ENCODE measurements at places on chromosomes 5 and 9.

- no peak for DNase-seq
Observed at GRCh38 chr5:91007251-91007650, 375.9 kb downstream of the ARRDC3 start.

DNA sequence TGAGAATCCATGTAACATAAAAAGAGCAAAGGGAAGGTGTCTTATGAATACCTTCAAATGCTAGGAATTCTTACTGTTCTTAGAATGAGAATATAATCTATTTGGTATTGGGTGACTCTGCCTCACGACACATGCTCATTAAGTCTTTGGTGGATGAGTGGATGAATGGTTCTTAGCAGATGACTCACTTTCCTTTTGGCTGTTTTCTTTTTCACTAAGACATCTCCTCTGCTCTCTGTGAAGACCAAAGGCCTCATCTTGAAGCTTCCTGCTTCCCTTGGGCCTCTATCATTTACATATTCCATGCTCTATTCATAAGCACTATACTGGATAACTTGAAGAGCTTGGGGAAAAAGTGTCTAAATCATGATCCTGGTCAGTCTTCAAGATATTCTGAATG, 468.1 kb downstream of the SPATA31D1 start:
- DNase-seq, result no peak

GRCh38 chr5:88760527-88760926, 122.5 kb downstream of the MEF2C start:
- DNase-seq, result no peak

- DNase-seq, result no peak
Observed at GRCh38 chr5:62206150-62206829, 99.7 kb upstream of the KIF2A start.

DNA sequence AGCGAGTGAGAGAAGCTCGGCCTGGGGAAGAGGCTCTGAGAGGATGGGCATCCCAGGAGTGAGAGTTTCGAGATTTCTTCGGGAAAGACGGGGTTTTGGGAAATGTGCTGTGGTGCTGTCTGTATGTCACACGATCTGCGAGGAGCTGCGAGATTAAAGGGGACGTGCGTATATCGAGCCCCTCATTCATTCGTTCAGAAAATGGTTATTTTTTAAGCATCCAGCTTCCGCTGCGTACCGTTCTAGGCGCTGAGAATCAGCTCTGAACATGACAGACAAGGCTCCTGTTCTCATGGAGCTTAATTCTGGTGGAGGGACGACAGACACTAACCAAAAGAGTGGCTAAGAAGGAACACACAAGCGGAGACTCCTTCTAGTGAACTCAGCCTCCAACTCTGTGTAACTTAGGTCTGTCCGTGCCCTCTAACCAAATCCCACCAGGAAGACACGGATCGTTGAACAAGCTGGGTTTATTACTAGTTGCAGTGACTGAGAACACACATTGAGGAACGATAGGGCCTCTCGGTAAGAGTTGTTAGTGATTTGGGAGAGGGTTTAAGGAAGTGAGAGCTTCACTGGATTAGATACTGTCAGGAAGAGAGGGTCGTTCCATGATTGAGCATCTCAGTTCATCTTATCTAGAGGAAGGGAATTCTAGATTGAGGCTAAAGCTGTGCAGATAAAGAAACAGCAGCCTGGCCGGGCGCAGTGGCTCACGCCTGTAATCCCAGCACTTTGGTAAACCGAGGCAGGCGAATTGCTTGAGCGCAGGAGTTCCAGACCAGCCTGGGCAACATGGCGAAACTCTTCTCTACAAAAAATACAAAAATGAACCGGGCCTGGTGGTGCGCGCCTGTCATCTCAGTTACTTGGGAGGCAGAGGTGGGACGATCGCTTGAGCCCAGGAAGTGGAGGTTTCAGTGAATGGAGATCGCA, 1.0 kb upstream of the FBXW11 start:
- peak; percentile 30 for DNase-seq

- peak; percentile 81 for DNase-seq
Observed at GRCh38 chr9:35748858-35749514, at the start of the genes GBA2 and RGP1. GBA2 (minus strand) TSS chr9:35749228; CDS start chr9:35748704, 524 bp downstream. RGP1 (plus strand) TSS chr9:35749287; CDS start chr9:35749756, 469 bp downstream.

DNA sequence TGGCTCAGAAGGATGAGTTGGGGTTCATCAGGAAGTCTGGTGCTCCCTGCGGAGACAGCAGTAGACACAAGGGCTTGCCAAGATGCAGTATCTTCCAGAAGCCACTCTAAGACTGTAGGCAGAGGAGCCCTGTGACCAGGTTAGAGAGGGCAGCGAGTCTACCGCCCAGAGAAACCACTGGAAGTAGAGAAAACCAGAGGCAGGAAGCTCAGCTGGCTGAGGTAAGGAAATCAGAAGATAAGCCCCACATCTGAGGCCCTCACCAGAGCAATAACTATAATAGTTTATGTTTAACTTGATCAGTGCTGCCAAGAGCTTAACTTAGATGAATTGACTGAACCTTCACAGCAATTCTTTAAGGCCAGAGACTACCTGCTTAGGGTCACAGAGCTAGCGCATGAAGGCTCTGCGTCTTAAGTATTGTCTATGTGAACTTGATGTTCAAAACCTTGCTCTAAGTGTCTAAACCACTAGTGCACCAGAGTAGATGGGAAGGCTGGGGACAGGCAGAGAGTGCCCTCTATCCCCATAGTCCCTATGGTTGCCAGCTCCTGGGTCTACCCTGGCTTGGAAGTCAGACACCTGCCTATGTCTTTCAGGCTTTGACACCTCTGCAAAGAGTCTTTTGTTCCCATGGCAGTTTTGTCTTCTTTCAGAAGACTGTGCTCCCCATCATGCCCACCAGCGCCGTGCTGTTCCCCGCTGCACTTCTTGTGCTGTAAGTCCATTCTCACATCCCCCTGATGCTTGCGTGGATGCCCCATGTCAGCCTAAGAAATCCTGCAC, 228.2 kb upstream of the KLF4 start:
- no peak for DNase-seq

- DNase-seq, result no peak
Observed at GRCh38 chr9:71703172-71703872, 65.0 kb downstream of the CEMIP2 start.

DNA sequence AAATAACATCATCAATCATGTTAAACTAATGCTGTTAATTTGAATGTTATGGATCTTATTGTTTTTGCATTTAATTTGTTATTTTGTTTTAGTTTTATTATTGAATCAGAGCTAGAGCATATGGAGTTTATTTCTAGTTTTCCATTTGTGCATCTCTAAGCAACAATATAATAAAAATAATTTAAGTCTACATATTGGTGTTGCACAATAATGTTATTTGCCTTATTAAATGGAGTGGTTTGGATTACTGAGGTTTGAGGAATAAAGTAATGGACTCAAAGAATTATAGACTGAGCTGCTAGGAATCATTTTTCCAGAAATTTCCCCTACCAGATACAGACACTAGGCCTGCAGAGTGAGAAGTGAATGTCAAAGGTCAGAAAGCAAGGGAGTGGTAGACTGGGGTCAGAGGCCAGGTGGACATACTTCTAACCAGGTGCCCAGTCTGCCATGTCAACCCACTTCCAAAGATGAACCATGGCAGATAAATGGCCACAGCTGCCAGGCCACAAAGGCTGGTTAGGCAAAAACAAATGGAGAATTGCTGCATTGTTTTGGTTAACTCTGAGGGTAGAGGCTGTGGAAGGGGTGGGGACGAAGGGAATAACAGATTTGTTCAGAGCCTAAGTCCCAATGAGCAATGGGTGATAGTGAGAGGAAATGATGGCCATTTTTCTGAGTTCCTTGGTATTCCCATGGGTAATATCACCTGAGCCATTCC, 113.1 kb downstream of the FBXL7 start:
- no peak for DNase-seq

GRCh38 chr9:131029574-131029952, 20.6 kb downstream of the LAMC3 start:
- DNase-seq, result no peak

- no peak for DNase-seq
Observed at GRCh38 chr5:171023508-171023907, 161.7 kb downstream of the RANBP17 start.

DNA sequence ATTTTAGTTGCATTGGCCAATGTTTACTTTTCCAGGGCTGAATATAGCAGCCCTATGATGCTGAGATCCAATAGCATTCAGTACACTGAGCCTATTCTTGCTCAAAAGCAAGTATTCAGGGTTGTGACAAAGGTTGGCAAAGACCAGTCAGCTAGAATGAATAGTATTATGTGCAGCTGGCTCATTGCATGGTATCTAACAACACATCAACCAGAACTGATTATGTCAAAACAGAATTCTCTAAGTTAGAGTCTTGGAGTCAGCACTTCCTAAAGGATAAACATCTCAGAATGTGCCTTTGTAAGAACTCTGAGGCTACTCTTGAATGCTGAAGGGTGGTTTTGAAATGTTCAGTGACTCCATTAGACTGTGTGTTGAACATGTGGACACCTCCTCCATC, 774.5 kb upstream of the RGMB start:
- peak; percentile 91 for DNase-seq

GRCh38 chr9:136095070-136096058, at the start of gene NACC2:
NACC2 (minus strand) TSS chr9:136095289; CDS start chr9:136050521, 44,768 bp downstream.
- peak; percentile 39 for DNase-seq

GRCh38 chr5:6737043-6737941, 24.1 kb downstream of the TENT4A start:
- no peak for DNase-seq

- no peak for DNase-seq
Observed at GRCh38 chr9:112380825-112381221, 915 bp downstream of the HSDL2 start.

DNA sequence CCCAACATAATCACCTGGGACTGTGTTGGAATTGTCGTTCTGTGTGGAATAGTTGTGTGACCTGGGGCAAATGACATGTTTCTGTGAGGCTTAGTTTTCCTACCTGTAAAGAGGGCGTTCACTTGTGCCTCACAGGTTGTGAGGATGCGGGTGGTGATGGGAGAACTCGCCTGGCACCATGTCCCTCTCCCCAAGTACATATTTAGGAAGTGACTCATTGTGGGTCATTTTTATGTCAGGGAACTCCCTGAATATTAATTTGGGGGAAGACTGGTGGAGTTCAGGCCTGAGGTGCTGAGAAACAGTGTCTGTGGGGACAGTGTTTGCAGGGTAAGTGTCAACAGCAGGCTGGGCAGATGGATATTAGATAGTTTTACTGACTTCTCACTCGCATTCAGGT, 144.7 kb downstream of the KDM4C start:
- no peak for DNase-seq

- no peak for DNase-seq
Observed at GRCh38 chr9:35380619-35381018, 109.3 kb upstream of the RUSC2 start.

GRCh38 chr9:133133681-133134387, 12.8 kb upstream of the RALGDS start:
- peak; percentile 71 for DNase-seq

GRCh38 chr5:142466195-142466971, 141.6 kb upstream of the SPRY4 start:
- DNase-seq, result no peak

- DNase-seq, result no peak
Observed at GRCh38 chr9:20623021-20623747, 885 bp upstream of the MLLT3 start.

DNA sequence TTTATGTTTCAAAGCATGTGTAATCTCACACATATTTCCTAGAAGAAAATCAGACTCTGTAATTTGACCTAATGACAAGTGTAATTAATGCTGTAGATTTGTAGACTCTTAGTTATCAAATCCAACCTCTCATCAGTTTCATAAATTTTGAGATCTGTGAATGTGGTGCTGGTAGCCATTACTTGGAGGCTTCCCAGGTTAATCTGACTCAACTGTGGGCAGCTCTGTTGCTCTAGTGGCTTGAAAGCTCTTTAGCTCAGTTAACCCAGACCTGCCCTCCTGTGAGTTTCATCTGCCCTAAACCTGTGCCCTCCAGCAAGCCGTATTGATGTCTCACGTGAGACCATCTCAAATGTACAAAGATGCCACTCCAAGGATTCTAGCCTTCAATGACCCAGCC, 323.4 kb downstream of the FBXL7 start:
- DNase-seq, result no peak

- DNase-seq, result no peak
Observed at GRCh38 chr5:148457183-148457620, 73.4 kb downstream of the FBXO38 start.

DNA sequence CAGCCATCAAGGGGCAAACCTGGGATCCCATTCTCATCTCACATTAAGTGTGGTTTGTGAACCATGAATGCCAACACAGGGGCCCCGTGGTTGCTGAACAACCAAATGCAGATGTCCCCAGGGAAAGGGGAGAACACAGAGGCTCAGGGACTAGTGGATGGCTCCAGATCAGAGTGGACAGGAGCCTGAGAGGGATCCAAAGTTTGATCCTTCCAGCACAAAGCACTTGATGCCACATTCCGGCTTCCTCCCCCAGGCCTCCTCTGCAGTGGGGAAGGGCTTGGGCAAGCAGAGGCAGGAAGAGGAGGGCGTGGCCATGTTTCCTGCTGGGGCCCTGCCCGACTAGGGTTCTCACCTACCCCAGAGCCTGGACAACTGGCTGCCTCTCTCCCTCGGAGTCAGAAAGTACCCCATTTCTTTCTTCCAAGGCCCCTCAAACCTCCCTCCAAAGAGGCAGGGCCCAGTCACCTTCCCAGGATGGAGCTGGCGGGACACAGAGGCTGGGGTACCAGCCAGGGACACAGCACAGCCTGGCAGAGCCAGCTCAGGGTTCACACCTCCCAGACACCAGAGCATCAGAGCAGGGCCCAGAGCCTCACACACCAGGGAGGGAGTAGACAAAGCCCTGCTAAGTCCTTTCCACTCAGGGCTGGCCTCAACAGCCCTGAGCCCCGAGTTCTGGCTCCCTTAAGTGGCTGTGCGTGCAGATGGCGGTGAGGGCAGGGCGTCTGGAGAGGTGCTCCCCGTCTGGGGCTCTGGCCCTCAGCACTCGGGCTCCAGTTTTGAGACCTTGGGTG, 4.3 kb upstream of the RNF44 start:
- DNase-seq, result no peak

DNA sequence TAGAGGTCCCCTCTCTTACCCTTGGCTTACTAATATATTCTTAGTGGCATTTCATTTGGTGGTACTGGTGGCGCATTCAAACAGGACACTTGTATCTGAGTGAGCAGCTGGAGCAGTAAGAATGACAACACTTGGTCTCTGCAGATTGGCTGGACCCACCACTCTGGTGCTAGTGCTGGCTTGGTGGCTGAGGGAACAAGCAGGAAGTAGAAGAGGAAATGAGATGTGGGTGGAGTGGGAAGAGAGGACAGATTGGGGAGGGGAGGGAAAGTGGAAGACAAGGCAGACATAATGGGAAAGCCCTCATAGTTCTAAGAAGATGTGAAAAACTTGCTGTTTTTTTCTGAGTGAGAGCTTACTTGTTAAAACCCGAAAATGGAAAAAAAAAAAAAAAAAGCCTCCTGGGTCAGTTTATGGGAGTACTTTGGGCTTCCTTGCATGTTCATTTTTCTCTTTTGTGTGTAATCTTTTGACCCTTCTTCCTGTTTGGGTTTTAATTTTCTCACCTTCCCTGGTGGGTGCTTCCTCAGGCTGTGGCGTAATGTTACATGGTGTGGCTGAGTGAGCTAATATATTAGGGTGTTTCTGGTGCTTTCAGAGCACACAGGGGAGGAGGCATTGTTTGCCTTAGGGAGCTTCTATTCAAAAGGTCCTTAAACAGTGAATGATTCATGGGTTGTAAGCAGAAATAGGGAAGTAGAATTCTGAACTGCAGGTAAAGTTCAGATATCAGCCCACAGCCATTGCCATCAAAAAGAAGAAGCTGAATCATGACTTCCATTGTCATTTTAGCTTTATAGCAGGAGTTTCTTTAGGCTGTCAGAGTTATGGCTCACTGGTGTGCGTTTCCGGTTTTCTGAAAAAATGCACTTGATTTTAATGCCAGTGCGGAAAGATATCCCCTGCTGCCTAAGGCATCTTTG, 52.3 kb downstream of the TLE4 start:
- no peak for DNase-seq

- no peak for DNase-seq
Observed at GRCh38 chr9:14212697-14213420, 101.1 kb downstream of the NFIB start.

- DNase-seq, result no peak
Observed at GRCh38 chr5:62315376-62316175, 9.6 kb downstream of the KIF2A start.

Data from hippocampal formation (tissue), 2 donors.